ENCODE measurements at places on chromosomes 5 and 9.

GRCh38 chr5:1724822-1725602 lies 74.6 kb downstream of the MRPL36 start:
- no peak for DNase-seq

DNA sequence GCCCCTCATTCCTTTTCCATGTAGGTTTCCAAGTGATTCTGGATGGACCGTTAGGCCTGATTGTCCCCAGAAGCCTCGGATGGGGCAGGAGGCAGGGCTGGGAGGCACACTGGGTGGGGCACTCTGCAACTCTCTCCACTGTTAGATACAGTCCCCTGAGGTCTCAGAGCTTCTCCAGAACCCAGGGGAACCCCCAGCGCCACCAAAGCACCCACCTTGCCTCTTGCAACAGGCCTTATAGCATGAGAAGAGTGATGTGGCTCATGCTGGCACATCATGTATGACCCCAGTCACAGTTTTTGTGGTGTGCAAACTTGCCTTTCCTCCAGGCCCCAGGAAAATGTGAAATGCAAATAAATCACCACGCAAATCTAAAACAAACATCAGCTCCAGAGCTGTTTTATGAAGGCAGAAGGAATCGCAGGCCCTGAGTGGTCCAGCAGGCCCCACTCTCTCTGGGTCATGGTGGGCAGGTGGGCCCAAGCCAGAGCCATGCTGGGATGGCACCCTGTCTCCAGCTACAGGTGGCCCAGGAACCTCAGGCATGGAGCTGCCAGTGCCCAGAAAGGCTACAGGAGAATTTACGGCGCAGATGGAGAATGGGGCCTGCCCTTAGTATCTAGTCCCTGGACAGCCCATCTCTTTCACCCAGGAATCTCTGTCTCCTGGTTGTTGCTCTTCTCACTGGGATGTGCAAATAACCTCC lies 36.3 kb upstream of the CDKN2AIPNL start:
- DNase-seq, result no peak

GRCh38 chr5:103259705-103260355 lies 1.3 kb downstream of the MACIR start:
- DNase-seq, result no peak

DNA sequence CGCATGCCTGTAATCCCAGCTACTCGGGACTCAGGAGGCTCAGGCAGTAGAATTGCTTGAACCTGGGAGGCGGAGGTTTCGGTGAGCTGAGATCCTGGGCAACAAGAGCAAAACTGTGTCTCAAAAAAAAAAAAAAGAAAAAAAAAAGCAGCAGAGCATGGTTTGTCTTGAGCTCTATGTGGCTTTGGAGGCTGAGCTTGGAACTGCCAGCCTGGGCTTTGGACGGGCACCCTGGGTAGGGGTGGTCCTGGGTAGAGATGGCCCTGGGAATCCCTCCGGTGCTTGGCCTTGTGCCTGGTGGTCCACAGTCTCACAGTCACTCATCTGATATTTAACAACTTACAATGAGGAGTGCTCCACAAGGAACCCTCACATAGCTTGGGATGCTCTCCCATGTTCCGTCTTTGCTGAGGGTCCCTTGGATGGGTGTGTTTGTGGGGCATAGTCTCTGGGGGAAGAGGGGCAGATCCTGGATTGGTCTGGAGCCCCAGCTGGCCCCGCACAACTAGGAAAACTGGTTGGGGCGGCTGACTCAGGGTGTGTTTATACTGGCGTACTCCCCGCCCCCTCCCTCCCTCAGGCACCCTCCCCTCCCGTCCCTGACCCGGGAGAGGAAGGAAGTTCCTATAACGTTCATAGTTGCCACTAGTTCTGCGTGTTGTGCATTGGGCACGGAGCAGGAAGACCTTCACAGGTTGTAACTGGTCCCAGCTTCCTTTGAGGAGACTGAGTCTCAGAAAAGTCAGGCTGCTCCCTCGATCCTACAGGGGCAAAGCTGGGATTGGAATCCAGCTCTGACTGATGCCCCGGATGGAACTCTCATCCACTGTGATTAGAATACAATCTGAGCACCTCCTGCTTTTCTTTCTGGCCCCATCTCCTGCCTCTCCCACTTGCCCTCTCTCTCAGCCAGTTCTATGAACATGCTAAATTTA lies 11.2 kb downstream of the IER5L start:
- DNase-seq, result no peak

- DNase-seq, result no peak
These were observed 54.0 kb upstream of the ALDH1B1 start for GRCh38 chr9:38338342-38339018.

DNA sequence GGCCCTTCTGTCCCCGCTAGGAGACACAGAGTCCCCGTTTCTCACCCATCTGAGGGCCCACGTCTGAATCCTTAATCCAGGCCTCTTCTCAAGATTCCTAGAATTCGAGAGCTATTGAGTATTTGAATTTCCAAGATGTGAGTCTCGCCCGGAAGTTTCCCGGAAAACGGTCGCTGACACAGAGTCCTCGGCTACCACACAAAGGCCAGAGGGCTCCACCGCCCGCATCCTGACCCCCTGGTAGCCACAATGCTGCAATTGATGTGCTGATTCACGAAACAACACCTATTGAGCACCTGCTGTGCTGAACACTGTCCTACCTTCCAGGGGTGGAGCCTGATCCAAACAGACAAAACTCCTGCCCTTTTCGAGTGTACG lies 670 bp upstream of the FBP1 start:
- no peak for DNase-seq

DNA sequence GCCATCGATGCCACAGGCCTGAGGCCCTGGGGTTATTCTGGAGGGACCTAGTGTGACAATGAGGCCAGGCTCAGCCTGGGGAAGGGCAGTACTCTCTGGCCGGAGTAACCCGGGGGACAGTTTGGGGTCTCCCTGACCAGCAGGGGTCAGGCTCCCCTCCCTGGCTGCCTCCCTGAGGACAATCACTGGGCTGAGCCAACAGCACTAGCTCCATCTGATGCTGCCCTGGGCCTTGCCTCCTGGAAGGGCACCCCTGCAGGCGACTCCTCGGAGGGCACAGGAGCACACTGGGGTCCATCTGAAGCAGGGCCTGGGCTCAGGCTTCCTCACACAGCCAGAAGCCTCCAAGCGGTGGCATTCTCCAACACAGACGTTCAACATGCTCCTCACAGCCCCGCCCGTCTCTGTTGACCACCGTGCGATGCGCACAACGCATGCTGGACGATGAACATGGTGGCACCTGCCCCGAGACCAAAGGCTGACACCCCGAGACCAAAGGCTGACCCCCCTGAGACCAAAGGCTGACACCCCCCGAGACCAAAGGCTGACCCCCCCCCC lies 68.3 kb downstream of the ADAMTS2 start:
- no peak for DNase-seq

DNA sequence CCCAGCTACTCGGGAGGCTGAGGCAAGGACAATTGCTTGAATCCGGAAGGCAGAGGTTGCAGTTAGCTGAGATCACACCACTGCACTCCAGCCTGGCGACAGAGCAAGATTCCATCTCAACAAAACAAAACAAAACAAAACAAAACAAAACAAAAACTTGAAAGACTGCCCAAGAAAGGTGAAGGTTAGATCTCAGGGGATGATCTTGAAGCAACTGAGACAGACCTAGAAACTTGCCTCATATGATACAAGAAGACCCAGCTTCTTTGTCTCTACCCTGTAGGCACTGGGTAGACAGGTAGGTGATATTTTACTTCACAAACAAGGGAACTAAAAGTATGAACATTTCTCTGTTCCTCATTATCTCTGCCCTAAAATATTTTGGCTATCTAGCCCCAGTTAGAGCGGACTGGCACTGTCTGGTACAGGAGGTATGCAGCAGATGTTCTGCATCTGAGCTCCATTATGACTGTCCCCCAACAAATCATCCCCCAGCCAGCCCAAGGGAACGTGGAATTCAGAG lies 26.3 kb upstream of the SHOC1 start:
- no peak for DNase-seq

DNA sequence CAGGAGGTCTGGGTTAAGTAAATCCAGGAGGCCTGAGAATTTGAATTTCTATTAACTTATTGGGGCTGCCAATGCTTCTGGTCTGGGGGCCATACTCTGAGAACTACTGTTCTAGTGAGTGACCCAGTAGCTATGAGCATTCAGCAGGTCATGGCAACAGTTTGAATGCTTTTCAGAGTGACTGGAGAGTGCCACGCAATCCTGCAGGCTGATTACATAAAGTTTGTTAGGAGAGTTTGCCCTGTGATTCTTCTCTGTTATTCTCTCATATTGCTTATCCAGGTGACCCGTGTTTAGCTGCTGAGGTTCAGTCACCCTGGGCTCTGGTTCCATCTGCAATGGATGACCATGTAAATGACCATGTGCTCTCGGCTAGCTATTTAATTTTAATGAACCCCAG lies 22.2 kb upstream of the TMED7 start:
- no peak for DNase-seq

GRCh38 chr5:39461007-39461682 lies 36.4 kb upstream of the DAB2 start:
- no peak for DNase-seq

DNA sequence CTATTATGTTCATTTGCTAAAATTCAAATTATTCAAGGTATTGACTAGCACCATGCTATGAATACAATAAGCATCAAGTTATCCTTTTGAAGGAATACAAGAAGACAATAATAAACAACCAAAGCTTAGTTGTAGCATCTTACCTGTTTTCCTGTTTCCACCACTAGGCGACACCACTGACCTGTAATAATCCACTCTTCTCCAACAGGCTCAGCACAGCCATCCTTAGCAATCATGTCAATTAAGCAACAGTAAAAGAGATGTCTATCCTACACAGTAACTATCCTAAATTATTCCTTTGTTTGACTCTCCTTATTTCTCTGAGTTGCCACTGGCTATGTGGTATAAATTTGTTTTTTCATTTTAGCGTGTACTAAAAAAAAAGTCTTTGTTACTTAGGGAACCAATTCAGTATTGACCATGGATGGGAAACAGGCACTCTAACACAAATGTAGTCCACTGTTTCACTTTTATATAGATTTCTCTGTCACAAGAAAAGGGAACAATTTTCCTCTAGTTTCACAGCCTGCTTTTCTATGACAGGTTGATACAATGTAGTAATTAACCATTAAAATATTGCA lies 46.2 kb downstream of the PCA3 start:
- DNase-seq, result no peak

GRCh38 chr9:21454149-21454548 lies 13.9 kb downstream of the IFNA1 start:
- no peak for DNase-seq

DNA sequence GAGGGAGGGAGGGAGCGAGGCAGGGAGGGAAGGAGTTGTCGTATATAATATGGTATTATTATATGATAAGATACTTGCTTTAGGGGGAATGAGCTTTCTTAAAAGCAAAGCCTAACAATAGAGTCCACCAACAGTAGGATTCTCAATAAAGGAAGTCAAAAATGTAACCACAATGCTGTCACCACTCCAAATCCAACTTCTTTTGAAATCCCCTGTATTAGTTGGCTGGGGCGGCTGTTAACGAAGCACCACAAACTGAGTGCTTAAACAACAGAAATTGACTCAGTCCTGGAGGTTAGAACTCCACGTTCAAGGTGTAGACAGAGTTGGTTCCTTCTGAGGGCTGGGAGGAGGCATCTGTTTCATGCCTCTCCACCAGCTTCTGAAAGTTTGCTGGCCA lies 23.1 kb downstream of the GAS1 start:
- no peak for DNase-seq

GRCh38 chr5:128904805-128905567 lies 60.3 kb upstream of the SLC27A6 start:
- DNase-seq, result no peak

GRCh38 chr5:35417040-35417439 lies 186.8 kb upstream of the PRLR start:
- no peak for DNase-seq

- no peak for DNase-seq
These were observed 185.5 kb downstream of the CACNA1B start for GRCh38 chr9:138063033-138063432.

GRCh38 chr5:181203777-181204112 lies 1.3 kb downstream of the TRIM7 start:
- no peak for DNase-seq

DNA sequence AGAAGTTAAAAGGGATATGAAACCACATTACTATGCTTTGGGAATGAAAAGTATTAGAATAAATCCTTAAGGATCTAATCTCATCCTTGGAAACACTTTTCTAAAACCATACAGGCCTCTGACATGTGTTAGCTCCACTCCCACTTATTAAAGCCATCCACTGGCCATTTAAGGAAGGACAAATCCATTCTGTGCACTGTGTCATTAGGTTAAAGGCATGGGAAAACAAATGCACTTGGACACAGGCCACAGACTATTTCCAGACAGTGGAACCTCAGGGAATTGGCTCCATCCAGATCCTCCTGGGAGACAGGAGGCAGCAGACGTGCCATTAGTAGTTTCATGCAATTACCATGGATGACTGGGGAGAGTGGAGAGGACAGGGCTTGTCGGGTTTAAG lies 454.9 kb downstream of the ENC1 start:
- no peak for DNase-seq

DNA sequence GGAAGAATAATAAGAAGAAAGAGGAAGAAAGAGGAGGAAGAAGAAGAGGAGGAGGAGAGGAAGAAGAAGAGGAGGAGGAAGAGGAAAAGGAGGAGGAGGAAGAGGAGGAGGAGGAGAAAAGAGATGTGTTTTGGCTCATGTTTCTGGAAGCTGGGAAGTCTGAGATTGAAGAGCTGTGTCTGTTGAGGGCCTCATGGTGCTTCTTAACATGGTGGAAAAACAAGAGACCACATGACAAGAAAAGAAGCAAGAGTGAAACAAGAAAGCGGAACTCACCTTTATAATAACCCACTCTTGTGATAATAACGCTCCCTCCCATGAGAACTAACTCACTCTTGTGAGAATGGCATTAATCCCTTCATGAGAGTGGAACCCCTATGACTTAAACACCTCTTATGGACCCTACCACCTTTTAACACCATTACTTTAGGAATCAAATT lies 36.1 kb upstream of the RANBP6 start:
- DNase-seq, result no peak

- DNase-seq, result no peak
These were observed 213.3 kb downstream of the PCSK1 start for GRCh38 chr5:96219580-96220281.

- DNase-seq, result no peak
These were observed 235.2 kb downstream of the PLK2 start for GRCh38 chr5:58224661-58225060.

DNA sequence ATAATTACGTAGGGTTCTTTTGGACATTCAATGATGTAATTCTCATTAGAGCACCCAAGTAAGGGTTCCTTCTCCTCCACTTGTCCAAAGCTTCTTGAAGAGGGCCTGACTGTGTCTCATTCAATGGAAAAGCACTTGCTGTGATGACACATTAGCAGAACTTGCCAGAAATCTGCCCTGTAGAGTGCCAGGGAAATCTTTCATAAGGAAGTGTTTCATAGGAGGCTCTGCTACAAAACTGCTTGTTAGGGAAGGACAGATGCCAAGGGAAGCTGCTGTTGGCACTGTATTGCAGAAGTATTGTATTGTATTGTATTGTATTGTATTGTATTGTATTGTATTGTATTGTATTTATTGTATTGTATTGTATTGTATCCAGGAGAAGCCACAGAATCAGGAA lies 45.5 kb upstream of the MPDZ start:
- DNase-seq, result no peak

Measured in NCI-H1436 treated with DMSO at 0.1 percent for 48 hours (cell line).